ENCODE measurements at places on chromosomes 1 and 21.

GRCh38 chr1:21184276-21184675, 7.6 kb upstream of the EIF4G3 start:
- no peaks in the 10 kb centered on the region for H3K27me3 ChIP-seq
- no peak overlapping the region for H3K4me3 ChIP-seq
- peaks cover 7% of the 10 kb centered on the region for H3K4me1 ChIP-seq
- no peaks in the 10 kb centered on the region for H3K36me3 ChIP-seq

- H3K4me3 ChIP-seq: no peak overlapping the region
- H3K27ac ChIP-seq: no peak overlapping the region
- no peaks in the 10 kb centered on the region for H3K36me3 ChIP-seq
- H3K27me3 ChIP-seq: no peaks in the 10 kb centered on the region
- peaks cover 22% of the 10 kb centered on the region for H3K4me1 ChIP-seq
These were observed 47.2 kb upstream of the ST6GALNAC3 start for GRCh38 chr1:76027341-76027740.

DNA sequence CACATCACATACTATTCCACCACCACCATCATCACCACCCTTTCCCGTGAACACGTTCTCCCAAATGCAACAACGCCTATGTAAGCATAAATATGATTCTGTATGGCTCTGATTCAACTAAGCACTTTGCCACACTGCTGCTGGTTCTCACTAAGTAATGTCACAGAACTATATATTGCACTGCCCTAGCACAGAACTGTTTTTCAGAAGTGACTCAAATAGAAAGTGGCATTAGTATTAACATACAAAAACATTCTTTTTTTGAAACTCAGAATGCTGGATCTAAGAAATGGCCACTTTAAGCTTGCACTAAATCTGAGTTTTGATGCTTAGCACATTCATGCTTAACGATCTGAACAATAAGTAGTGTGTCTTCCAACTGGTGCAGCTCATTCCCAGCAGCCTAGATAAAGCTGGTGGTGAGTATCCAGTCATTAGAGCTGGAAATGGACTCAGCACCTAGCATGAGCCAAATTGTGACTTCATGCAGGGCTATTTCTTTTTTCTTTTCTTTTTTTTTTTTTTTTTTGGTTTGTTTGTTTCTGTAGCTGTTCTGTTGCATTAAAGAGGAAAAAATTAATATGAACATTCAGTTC, 46.2 kb upstream of the ZC3H11B start:
- peaks cover under 1% of the 10 kb centered on the region for H3K27me3 ChIP-seq
- H3K4me3 ChIP-seq: no peak overlapping the region
- H3K36me3 ChIP-seq: no peaks in the 10 kb centered on the region
- no peak overlapping the region for H3K27ac ChIP-seq
- no peak for DNase-seq

- H3K27ac ChIP-seq: no peak overlapping the region
- H3K4me1 ChIP-seq: peaks cover 21% of the 10 kb centered on the region
- no peak for DNase-seq
- no peaks in the 10 kb centered on the region for H3K27me3 ChIP-seq
- H3K4me3 ChIP-seq: no peak overlapping the region
These were observed 17.5 kb downstream of the SMIM12 start for GRCh38 chr1:34842073-34842472.

- H3K4me3 ChIP-seq: no peak overlapping the region
- H3K36me3 ChIP-seq: peaks cover 21% of the 10 kb centered on the region
- peaks cover 9% of the 10 kb centered on the region for H3K4me1 ChIP-seq
These were observed 42.1 kb upstream of the LEPR start for GRCh38 chr1:65378247-65378946.
